ENCODE measurements at places on chromosomes 5 and 9.

DNA sequence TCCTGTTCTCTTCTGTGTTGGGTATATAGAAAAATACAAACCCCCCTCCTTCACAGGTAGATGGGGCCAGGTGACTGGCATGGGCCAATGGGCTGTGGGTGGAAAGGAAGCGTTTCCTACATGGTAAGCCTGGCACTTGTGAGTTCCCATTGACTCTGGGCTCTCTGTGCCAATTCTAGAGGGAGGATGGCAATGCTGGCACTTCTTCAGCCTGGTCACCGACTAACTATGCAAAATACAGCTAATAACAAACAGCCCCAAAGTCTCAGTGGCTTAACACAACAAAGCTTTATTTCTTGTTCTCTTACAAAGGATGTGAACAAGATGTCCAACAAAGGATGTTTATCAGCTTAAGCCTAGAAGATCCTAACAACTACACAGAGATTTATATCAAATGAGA, 258.1 kb downstream of the SYK start:
- DNase-seq: no peak

DNA sequence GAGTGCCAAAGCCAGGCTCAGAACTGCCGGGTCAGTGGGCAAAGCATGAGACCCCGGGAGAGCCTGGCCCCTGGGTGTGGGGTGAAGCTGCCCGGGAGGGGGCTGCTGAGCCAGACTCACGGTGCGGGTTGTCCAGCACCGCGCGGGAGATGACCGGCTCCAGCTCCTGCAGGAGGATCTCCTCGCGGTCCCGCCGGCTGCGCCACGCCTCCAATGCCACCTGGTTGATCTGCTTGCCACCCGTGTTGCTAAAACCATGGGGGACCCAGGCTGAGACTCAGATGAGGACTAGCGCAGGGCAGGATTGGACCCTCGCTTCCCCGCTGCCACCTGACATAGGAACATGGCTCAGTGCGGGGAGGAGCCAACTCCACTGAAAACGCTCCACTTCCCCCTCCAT, 2.6 kb downstream of the TOR2A start:
- DNase-seq: no peak

GRCh38 chr5:128539038-128539429, 989 bp upstream of the FBN2 start:
- no peak for DNase-seq

GRCh38 chr9:79501546-79501945, 70.2 kb upstream of the TLE4 start:
- DNase-seq: no peak

DNA sequence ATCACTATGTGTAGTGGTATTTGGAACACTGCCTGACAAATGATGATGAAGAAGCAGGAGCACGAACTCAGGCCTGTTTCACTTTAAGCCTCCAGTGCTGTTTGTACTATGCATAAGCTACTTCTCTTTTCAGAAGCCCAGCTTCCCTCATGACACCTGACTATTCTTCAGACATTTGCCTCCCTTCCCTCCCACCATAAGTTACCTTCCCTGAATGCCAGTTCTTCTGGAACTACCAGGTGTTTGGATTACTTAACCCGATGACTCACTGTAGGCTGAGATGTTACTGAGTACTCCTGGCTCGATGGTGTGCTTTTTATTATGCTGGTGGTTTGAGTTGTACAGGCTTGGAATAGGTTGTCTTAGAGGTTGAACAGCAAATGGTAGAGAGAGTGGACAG, 180.0 kb downstream of the SPATA31D1 start:
- no peak for DNase-seq

- no peak for DNase-seq
Measured at GRCh38 chr9:116476935-116477381, 210.1 kb upstream of the TRIM32 start.

DNA sequence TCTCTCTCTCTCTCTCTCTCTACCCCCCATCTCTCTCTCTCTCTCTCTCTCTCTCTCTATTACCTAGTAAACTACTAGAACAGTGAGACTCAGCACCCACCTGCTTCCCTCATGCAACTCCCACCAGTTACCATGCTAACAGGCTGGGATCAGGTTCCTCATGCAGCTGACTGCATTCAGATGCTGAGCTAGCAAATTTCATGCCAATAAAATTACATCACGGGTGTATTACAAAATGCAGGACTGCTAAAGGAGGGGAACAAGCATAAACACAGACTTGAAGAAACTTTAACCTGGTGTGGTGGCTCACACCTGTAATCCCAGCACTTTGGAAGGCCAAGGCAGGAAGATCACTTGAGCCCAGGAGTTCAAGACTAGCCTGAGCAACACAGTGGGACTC, 76.0 kb downstream of the CEMIP2 start:
- no peak for DNase-seq

DNA sequence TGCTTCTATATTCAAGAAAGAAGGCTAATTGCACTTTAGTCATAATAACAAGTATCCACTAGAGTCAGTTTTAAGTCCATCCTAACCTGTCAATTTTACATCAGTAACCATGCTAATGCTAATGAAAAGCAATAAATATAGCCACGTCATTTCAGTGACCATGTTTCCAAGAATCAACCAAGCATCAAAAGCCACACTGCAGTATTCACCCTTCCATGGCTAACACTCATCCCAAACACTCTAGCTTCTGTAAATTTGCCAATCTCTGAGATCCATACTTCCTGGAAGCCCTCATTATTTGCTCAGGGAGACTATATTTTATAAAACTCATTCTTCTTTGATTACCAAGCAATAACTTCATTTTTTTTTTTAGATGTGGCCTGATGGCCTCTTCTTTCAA, 712.0 kb downstream of the CETN3 start:
- DNase-seq: no peak

DNA sequence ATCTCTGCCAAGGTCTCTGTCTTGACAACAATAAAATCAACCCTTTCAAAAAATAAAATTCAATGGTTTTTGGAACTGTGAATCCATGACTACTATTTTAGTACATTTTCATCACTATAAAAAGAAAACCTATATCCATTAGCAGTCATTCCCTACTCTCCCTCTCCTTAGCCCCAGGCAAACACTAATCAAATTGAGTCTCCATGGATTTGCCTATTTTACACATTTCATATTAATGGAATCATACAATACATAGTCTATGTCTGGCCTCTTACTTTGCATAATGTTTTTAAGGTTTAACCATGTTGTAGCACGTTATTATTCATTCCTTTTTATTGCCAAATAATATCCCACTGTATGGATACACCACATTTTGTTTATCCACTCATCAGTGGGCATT, 24.1 kb downstream of the RIGI start:
- DNase-seq: no peak

DNA sequence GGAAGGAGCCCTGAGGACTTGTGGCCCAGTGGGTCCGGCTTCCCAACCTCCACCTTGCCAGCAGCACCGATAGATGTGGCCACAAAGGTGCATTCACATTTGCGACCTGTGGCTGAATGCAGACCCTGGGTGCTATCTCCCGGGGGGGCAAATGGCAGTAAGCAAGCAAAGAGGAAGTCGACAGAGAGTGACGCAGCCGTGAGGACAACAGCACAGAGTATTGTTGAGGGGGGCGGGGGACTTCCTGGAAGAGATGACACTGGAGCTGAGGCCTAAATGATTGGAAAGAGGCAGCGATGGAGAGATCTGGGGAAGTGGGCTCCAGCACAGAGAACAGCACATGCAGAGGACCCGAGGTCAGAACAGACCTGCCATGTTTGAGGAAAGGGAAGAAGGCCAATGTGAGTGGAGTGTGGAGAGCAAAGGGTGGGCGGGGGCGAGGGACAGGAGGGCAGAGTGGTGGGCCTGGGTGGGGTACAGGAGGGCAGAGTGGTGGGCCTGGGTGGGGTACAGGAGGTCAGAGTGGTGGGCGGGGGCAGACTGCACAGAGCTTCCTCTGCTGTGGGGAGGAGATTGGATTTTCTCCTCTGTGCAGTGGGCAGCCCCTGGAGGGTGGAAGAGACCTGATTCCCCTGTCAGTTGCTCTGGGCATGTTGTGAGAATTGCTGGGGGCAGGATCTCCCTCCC, 42.6 kb downstream of the ADAMTS2 start:
- no peak for DNase-seq

GRCh38 chr5:50958852-50959457, 292.5 kb downstream of the PARP8 start:
- no peak for DNase-seq

DNA sequence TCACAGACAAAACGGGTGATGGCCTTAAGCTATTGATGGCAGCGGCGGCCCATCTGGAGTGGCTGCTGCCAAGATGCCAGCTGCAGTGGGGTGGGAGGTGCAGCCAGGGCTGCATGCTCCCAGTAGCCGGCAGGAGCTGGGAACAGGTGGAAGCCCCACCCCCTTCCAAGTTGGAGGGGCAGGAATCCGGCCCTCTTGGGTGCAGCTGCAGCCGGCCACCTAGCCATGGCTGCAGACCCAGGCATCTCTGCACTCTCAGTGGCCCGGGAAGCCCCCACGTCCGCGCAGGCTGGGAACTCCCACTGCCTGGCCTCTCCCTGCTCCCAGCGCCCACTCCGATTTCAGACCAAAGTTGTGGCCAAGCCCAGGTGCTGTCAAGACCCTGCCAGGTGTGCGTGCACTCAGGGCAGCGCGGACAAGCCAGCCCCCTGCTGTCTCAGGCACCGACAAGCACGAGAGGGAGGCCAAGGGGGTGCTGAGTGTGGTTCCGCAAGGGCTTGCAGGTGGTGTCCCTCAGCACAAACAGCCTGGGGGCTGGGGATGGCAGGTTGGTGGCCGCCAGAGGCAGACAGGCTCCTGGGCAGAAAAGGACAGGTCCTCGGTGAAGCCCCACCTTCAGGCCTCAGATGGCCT, 115.1 kb upstream of the TSLP start:
- no peak for DNase-seq

DNA sequence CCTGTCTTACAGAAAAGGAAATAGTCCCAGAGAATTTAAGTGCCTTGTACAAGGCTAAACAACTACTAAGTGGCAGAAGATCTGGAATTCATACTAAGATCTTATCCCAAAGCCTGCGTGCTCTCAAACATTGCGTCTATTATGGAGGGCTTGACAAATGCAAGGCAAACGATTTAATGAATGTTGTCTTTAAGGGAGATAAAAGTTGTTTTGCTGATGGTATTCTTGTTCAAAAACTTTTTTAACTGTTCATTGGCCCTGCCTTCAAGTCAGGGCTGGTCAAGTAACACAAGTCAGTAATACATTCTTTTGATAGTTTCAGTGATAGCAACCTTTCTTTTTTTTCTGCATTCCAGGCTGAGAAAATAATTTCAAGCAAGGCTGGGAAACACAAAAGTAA, 1.7 kb upstream of the SLC38A9 start:
- no peak for DNase-seq

GRCh38 chr5:108720391-108720790, 27.3 kb upstream of the FER start:
- DNase-seq: peak; percentile 20

All from GM18507 (cell line).